Stimulated activated CD8-positive, alpha-beta memory T cell treated with anti-CD3 and anti-CD28 coated beads, Interleukin-7, amount 100 ng/mL, for 1 hour (primary cell): ENCODE measurements at places on chromosomes 2 and 18.

DNA sequence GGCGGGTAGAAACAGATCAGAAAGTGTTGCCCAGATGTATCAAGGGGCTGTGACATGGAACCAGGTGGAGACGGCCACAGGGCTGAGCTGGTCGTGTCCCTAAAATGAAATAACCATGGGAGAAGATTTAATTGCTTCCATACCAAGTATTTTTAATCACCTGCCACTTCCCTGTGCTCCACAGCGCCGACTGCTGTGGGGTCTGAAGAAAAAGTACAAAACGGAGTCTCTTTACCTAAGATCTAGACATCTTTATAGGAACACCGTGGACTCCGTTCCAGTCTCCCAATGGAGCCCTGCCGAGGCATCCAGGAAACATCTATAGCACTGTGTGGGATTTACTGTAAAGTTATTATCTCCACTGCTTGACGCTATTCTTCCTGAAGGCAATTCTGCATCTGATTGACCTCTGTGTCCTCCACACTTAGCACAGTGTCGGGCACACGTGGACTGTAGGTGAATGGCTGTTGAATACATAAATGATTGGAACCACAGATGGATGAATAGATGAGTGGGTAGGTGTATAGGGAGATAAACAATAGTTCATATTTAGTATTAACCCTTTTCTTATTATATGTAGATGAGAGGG, 21.6 kb upstream of the GYPC start:
- DNase-seq = no peak

DNA sequence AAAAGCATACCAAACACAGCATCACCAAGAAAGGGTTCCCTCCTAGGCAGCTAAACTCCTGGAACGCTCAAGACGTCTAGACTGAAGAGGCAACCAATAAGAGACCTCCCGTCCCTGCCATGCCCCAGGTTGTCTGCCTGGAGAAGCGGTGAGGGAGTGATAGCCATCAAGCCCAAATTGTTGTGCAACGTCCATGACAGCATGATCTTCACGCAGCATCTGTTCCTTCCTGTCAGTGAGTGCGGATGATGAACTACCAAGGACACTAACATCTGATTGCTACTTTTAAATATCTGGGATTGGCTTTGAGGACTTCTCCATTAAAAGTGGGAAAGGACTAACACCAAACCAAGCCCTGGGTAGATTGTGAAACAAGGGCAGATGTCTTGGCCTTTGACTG, 149.7 kb downstream of the TXNL1 start:
- no peak for DNase-seq

- no peak for DNase-seq
Observed at GRCh38 chr2:149740490-149740889, 152.9 kb upstream of the MMADHC start.

- DNase-seq = no peak
Observed at GRCh38 chr2:230899786-230900185, 25.3 kb downstream of the GPR55 start.

DNA sequence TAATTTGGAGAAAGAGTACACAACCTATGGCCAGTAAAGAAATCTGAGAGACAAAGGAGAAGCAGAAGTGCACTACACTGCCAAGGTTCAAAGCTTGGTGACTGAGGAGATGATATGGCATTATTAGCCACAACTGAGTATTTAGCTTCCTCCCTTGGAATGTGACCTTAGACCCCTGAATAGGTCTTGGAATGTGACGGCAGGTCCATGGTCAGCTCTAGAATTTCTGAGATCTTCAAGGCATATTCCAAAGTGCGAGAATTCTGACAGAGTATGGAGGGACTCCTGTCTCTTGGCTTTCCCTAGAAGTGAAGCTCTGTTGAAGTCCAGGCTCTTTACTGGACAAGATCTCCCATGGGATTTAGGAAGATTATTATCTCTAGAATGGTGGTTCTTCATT, 130.0 kb upstream of the FN1 start:
- DNase-seq = no peak

DNA sequence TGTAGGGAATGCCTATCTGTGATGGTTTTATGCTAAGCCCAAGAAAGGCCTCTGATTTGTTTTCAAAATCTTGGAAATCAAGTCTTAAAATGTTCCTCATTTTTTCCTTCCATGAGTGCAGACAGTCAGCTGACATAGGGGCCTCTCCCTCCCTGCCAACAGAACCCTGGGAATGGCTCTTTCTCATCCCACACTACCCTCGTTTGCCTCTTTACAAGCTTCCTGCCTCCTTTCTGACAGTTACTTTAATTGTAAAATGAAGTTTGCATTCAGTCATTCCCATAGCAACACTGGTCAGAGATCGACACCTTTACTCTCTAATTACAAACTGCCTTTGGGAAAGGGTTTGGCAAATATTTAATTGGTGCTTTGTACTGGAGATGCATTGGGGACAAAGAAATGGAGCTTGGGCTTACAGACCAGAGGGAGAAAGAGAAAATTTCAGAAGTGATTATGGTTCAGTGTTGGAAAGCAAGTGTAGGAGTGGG, 25.4 kb downstream of the KIF5C start:
- no peak for DNase-seq

DNA sequence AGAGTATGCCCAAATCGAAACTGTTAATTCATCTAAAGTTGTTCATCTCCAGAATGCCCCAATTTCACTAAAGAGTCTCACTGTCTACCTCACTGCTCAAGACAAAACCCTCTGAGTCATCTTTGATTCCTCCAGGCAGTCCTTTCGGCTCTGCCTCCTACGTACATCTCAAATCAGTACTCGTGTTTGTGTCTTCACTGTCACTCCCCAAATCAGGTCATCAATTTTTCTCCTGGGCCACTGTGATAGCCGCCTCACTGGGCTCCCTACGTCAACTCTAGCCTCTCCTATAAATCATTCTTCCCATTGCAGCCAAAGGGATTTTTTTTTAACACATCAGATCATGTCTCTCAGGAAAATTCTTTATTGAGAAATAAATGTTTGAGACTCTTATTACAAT, 42.1 kb upstream of the TTC39C start:
- DNase-seq = no peak

- DNase-seq = no peak
Observed at GRCh38 chr18:58611395-58612131, 17.3 kb downstream of the ALPK2 start.

DNA sequence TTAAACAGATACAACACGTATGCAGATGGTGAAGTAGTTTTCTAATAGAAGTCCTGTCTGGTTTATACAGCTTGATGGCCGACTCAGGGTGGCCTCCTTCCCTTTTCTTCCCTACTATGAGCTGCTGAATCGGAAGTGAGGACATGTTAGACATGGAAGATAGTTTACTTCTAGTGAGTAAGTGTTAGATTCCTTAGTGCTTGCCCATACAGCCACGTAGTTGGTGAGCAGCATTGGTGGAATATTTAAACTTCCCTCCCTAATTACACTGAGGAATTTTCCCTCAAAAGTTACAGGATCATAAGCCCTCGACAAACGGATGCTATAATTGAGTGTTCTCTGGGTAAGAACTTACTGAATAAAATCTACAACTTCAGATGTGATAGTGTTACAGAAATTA, 52.1 kb downstream of the RHBDD1 start:
- DNase-seq = no peak

- no peak for DNase-seq
Observed at GRCh38 chr18:59562751-59563150, 134.5 kb downstream of the CCBE1 start.

DNA sequence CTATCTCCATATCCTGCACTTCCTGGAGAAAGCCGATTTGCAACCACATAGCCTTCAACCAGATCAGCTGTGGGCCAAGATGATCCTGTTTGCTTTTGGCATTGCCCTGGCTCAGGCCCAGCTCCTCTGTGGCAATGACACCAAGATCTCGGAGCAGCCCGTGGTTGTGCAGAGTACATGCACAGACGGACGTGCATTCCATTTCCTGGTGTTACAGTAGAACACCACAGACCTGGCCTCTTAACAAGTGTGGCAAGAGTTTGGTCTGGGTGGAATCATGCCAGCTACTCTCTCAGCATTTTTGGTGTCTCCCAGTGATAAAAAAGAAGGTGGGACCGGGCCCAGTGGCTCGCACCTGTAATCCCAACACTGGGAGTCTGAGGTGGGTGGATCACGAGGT, 20.0 kb downstream of the MALT1 start:
- no peak for DNase-seq

DNA sequence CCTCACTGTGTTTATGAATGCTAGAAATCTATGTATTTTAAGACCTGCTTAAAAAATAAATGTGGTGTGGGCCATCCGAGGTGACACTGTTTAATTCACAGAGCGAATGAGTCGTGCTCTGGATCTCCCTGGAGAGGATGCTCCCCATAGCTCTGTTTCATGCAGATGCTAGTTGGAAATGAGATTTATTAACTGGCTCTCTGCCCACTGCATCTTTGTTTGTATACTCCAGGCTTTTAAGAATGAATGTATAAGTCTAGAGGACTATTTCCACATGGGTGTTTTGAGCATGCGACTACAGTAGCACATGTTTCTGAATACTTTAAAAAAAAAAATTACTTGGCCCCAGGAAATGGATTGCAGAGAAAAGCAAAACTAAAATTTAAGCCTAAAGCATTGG, 3.9 kb downstream of the MAPRE2 start:
- no peak for DNase-seq

DNA sequence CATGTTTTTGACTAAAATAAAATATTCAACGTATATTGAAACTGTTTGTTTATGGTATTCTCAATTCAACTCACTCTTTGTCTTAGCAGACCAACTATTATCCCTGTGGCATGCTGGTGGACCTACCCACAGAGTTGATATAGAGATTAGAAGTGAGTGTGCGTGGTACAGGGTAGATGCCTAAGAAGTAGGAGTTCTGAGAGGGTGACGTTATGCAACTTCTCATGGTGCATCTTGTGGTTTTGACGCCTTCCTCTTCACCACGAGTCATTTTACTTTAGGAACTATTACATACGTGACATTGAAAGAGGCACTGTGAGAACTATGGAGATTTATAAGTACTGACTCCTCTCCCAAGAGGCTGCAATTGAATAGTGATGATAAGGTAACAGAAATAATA, 26.6 kb upstream of the NAPG start:
- DNase-seq = no peak

DNA sequence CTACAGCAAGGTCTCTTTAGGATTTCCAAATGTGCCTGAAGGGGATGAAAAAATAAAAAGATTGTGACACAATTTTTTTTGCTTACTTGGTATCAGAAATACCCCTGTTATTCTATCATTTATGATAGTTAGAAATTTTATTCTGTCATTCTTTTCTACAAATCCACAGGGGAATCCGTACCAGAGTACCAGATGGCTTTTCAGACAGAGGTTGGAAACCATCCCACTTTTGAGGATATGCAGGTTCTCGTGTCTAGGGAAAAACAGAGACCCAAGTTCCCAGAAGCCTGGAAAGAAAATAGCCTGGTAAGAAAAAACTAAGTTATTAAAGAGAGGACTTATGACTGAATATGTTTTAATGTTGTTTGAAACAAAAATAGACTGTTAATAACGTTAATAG, 92.6 kb upstream of the FAM117B start:
- DNase-seq = no peak

GRCh38 chr18:54220406-54220805, 4.1 kb downstream of the MBD2 start:
- DNase-seq = no peak

- DNase-seq = no peak
Observed at GRCh38 chr18:76208678-76209306, 286.2 kb downstream of the ZNF516 start.

GRCh38 chr2:84970210-84970867, 622 bp upstream of the KCMF1 start:
- DNase-seq = peak; percentile 10

- no peak for DNase-seq
Observed at GRCh38 chr18:683531-683930, 26.1 kb downstream of the TYMS start.

- peak; percentile 53 for DNase-seq
Observed at GRCh38 chr2:74002505-74003421, 18.1 kb downstream of the TET3 start.

DNA sequence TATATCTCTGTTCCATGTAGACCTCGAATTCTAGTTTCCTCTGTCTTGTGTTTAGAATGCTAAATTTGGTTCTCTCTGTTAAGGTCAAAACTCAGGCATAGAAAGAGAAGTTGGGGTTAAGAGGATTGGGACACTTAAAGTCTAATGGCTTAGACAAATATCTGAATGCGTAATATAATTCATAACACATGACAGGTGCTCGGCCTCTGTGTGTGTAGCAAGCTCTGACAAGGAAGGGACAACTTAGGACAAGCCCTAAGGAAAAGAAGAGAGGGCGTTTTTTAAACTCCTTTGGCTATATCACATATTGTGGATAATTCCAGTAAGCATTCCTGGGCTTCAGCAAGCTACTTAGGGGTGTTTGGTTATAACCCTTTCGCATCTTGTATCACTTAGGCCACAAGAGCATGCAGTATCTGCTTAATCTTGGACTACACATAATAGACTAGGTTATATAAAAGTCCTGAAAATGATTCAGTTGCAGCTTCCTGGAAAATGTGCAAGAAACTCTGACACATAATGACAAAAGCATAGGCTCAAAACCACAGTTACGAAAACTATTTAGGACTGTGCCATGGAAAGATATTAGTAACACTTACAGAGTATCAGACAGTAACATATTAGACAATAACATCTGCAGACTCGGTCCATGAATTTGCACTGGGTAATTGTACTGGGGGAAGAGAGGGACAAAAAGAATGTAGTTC, 16.1 kb upstream of the CREB1 start:
- no peak for DNase-seq

GRCh38 chr2:179139506-179139905, 89.6 kb upstream of the CCDC141 start:
- no peak for DNase-seq

- DNase-seq = no peak
Observed at GRCh38 chr2:113117541-113118262, 9.7 kb upstream of the IL1RN start.

GRCh38 chr2:65952966-65953761, 481.8 kb upstream of the MEIS1 start:
- DNase-seq = no peak

- DNase-seq = no peak
Observed at GRCh38 chr2:201261906-201262305, 1.6 kb downstream of the CASP8 start.

GRCh38 chr2:187862715-187863114, 308.5 kb upstream of the TFPI start:
- DNase-seq = no peak

- DNase-seq = no peak
Observed at GRCh38 chr2:217387776-217388387, 528.0 kb upstream of the TNP1 start.

- no peak for DNase-seq
Observed at GRCh38 chr2:230794497-230794896, 70.2 kb upstream of the ITM2C start.

DNA sequence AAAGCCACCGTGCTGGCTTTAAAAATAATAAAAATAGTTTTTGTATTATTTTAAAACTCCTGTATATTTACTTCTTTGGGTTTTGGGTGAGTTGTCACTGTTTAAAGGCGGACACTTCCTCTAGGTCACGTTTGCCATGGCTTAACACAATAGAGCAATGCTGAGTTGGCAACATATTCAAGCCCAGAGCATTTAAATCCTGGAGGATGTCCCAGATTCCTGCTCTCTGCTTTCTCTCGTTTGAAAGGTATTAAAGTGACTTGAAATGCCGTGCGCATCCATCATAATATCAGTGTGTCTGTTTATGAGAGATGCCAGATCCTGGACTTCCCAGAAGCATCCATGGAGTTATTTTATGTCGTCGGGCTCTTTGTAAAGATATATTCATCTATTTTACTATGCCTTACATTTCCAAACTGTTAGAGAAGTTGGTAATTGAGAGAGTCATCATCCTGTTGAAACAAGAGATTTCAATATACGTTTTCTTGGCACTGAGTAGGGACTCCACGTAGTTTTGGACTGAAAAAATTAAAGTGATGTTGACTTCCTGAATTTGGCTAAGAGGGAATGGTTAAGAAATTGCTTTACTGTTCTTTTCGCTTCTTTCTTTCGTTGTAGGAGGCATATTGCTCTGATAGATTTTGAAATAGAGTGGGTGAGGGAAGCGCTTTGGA, 150.6 kb downstream of the ZNF236 start:
- DNase-seq = no peak
